ENCODE measurements at places on chromosomes 7 and 10.
A peak's percentile ranks its signal among the peaks of the same experiment; 100 is the strongest.

DNA sequence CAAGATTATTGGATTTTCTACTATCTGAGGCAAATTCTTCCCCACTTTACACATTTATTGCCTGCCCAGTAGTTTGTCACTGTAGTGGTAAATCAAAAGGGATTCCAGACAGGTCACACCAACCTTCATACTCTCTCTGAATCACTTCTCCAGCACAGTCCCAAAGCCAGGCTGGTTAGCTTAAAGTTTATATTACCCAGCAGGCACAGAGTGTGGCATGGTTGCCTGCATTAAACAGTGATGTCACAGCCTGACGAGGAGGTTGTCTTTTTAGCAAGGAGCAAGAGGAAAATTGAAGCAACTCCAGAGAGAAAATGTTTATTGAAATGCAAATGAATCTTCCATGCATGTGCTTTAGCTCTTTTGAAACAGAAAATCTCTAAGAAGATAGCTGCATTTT, 375.5 kb upstream of the CELF2 start:
- no peak for DNase-seq

DNA sequence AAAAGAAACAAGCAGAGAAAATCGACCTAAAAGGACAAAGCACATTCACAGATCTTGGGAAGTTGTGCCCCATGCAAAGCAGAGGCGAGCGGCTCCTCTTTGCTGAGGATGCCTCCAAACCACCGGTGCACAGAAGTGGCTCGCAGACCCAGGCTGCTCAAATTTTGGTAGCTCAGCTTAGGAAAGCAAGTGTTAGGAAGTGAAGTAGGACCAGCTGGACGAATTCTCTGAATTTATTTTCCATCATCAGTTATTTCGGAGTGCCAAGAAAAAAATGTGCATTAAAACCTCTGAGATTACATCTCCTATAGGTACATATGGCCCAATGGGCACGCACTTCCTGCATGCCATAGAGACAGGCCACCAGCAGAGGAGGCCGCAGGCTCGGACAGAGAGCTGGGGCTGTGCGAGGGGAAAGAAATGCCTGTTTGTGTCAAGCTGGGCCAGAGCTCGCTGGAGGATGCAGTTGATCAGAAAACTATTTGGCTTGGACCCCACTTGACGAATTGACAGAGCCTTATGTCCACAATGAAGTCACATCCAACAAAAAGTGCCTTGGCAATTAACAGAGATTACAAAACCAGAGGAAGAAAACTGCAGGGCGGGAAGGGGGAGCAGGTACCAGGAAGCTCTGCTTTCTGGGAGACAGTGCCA, 122.3 kb upstream of the LYZL2 start:
- DNase-seq: peak; percentile 19

- no peak for DNase-seq
Observed at GRCh38 chr10:76192151-76192550, 760.7 kb downstream of the LRMDA start.

- DNase-seq: no peak
Observed at GRCh38 chr7:73892003-73892999, 31.3 kb downstream of the TMEM270 start.

- DNase-seq: no peak
Observed at GRCh38 chr7:131108212-131108940, 219.3 kb upstream of the MKLN1 start.

GRCh38 chr10:99673492-99673891, 14.2 kb downstream of the ENTPD7 start:
- no peak for DNase-seq

GRCh38 chr7:157219154-157219553, 80.4 kb downstream of the UBE3C start:
- DNase-seq: no peak

DNA sequence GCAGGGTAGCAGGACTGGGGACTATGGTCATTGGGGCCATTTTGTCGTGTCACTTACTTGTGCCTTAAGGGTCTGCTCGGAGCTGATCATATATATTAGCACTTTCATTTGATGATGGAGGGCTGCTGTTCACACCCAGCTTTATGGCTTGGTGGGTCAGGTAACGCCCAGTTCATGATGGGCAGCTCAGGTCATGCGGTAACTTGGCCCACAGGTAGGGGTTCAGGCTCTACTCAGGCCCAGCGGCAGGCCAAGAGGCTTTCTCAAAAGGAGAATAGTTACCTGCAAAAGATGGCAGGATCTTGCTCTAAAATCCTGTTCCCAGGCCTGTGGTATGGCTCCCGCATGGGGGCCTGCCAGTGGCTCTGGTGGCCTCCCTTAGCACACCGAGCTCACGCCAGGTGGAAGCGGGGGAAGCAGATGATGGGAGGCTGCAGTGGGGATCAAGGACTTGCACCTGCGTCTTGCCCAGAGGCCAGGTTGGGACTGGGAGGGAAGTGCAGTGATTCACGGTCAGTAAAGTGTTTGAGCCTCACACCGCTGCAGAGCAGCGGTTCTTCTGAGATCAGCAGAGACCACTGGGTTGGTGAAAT, 109.5 kb downstream of the ADCY1 start:
- no peak for DNase-seq

DNA sequence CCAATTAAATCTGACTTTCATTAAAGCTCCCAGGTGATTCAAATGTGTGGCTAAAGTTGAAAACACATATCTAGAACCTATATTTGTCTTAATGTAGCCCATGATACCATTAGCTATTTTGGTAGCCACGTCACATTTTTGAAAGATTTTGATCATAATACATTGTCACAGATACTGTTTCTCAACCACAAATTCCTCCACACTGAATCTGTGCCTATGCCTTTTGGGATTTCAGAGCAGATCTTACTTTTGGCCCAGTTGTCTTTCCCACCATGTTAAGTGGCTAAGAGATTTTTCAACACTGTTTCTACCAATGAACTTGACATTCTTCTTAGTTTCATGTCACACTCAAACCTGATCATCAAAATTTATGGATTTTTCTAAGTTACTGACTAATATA, 47.4 kb downstream of the CH25H start:
- no peak for DNase-seq

DNA sequence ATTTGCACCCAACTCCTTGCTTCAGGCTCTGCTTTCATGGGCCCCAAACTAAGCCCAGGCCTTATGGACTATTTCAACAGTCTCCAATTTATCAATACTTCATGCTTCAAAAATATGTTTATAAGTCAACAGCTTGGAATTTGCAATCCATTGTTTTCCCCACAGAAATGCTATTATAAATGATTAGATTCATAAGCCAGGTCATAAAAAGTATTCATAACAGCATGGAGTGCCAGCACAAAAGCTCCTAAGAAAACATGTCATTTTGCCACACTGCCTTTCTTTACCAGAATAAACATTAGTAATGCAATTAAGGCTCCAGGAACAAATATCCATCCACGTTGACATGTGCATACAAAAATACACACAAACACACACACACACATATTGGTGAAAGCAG, 30.1 kb downstream of the OSBPL3 start:
- no peak for DNase-seq

DNA sequence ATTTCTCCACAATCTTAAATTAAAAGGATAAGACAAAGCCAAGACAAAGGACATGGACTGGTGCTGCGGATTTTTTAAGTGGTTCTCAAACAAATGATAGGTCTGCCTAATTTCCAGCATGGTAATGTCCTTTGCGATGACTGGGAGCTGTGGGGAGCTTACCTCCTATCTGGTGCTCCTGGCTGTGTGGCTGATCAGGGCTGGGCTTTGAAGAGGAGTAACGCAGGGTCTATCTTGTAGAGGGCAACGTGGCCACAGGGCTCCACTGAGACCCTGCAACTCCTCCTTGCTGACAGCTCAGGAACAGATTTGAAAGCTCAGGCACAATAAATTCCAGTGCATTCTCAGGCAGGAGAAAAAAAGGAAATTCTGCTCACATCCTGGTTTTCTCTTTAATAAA, 103.1 kb upstream of the SFMBT2 start:
- no peak for DNase-seq

DNA sequence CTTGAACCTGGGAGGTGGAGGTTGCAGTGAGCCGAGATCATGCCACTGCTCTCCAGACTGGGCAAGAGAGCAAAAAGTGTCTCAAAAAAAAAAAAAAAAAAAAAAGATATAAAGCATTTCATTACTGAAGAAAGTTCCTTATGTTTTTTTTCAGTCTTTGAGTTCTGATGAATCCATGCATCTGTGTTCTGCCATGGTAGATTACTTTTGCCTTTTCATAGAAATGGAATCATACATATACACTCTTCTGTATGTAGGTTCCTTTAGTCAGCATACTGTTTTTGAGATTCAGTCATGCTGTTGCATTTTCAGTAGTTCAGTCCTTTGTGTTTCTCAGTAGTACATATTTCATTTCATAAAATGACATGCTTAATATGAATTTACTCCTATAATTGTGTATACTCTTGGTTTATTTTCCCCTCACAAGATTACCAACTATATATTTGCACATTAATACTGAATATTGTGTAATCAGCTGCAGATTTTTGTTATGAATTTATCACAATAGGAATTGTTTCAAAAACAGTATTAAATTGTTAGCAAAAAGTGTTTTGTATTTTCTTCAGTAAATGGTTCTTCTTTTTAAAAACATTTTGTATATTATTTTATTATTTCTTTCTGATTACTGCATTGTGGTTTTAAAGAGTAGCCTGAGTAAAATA, 2.8 kb upstream of the ZNF777 start:
- DNase-seq: no peak

DNA sequence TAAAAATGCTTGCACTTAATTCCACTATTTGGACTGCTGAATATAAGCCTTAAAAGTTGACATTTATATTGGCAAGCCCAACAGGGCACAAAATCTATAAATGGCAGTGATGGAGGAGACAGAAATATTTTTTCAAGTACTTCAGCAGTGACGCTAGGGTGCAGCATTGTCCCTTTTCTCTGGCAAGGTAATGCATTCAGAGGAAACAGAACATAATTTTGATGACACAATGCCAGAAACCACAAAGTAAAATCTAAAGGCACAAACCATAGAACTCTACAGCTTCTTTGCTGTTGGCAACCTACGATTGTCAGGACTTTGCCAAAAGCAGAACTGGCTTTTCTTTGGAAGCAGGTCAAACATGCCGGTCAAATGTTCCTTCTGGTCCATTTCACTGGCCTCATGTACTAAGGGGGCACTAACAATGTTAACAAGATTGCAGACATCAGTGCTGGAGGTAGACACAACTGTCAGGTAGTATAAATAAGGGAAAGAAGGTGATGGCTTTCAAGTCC, 30.9 kb upstream of the FAM133B start:
- DNase-seq: peak; percentile 27

GRCh38 chr7:105098863-105099515, 85.0 kb downstream of the KMT2E start:
- DNase-seq: no peak

Data from stimulated activated CD8-positive, alpha-beta memory T cell treated with anti-CD3 and anti-CD28 coated beads, Interleukin-15, amount 100 ng/mL, for 4 hours (primary cell).